ENCODE measurements at places on chromosomes 7 and 10.
A peak's percentile ranks its signal among the peaks of the same experiment; 100 is the strongest.

DNA sequence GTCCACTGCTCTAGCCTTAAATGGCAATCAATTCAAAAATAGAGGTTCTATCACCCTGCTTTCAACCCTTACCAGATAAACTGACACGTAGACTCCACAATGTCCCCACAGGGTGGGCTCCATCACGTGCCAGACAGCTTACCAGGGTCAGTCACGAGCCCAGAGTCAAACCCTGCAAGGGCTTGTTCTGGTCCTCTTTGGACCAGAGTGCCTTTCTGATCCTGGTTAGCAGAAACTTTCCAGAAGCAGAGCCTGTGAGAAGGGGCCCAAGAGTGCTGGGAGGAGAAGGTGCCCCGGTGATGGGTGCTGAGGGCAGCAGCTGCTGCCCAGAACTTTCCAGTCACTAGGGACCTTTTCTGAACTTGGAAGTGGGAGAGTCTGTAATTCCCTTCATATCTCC, 354 bp upstream of the GIMAP5 start:
- DNase-seq: no peak

- DNase-seq: no peak
These were observed 18.6 kb downstream of the C7orf33 start for GRCh38 chr7:148609045-148609725.

GRCh38 chr7:98398567-98399372, 2.1 kb downstream of the BAIAP2L1 start:
- DNase-seq: peak; percentile 22

- no peak for DNase-seq
These were observed 168.4 kb downstream of the SEMA3D start for GRCh38 chr7:85018498-85018897.

GRCh38 chr10:104036069-104036384, 49.7 kb downstream of the COL17A1 start:
- no peak for DNase-seq

- DNase-seq: no peak
These were observed 70.7 kb downstream of the MALSU1 start for GRCh38 chr7:23369695-23370404.

GRCh38 chr10:5524641-5525560, at the start of gene CALML3:
CALML3 (plus strand) TSS chr10:5524961; CDS start chr10:5525086, 125 bp downstream.
- DNase-seq: no peak

DNA sequence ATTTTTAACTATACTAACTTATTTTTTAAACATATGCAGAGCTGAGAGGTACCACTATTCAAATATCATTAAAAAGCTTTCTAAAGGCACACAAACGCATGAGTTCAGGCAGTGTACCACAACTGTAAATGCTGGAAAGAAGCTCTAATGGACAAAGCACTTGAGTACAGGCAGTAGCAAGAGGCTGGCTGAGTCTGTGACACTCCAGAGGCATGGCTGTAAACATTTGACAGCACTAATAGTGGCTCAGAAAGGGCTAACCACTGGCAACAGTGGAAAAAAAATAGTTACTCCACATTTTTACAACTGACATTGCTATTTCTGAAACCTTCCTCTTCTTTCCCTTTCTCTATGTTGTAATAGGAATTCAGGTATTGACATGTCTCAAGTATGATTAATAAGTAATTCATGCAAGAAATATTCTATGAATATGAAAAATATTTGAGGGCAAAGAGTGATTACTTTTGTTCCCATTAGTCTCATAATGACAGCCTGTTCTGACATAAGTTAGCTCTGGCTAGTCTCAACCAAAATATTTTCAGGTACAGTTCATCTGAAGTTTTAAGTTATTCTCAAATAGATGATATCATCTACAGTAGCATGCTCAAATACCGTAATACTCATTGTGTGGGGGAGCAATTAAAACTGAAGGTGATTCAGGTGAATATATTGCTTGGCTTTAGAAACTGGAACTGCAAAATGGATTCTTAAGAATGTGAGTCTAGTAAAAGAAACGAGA, 324.0 kb upstream of the POT1 start:
- DNase-seq: peak; percentile 29

DNA sequence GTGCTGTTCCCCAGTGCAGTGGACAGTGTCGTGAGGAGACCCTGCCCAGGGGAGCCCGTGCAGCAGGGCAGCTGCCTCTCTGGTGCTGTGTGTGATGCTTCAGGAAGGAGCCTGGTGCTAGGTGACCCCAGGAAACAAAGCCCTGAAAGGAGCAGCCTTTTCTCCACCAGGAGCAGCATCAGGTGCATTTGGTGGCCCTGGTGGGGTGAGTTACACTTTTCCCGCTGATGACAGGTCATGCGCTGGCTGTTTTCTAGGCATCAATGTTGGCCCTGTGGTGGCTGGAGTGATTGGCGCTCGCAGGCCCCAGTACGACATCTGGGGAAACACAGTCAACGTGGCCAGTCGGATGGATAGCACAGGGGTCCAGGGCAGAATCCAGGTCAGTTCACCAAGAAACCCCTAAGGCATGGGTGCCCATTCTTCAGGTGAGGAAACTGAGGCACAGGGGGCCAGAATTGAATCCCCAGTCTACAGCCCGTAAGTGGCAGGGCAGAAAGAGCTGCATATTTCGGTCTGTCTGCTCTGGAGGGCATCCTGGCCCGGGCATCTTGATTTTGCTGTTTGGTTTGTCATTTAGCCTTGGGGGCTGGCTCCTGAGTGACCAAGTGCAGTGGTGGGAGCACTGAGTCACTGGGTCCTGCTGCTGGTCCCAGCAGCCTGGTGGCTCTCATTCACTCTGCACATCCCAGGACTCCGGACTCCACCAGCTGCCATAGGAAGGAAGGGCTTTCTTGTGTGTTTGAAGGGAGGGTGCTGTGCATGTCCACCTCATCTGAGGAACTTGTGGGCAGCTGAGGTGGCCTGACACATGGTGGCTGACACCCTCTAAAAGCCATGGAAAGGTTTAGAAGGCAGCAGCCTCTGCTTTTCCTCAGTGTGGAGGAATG, 136.3 kb downstream of the ADCY1 start:
- no peak for DNase-seq

DNA sequence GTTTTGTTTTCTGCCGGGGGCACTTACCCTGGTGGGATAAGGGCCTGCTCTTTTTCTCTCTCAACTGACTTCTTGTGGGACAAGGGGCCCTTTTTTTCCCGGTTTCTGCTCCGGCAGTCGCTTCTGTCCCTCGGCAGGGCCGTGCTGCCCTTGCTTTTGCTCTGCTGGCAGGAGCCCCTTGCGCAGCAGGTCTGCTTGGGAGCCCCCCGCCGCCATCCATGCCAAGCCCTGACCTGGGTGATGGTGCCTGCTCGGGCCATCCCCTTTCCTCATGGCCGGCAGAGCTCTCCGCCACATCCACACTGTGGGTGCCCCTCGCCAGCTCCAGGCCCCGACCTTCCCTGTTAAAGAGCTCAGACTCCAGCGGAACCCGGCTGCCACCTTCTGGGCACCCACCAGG, 47.0 kb upstream of the ZNF32 start:
- no peak for DNase-seq

DNA sequence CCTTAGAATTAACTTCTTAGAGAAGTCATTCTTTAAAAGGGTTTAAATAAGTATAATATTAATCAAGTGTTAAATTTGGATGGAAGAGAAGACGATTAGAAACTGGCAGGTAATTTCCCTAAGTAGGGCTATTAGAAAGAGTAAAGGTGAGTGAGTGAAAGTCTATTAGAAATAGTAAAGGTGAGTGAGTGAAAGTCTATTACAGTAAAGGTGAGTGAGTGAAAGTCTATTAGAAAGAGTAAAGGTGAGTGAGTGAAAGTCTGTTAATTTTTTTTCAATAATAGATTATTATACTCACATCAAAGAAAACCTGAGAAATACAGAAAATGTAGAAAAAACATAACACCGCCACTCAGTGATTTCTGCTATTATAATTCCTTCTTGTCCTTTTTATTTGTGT, 10.8 kb upstream of the HBP1 start:
- DNase-seq: no peak

DNA sequence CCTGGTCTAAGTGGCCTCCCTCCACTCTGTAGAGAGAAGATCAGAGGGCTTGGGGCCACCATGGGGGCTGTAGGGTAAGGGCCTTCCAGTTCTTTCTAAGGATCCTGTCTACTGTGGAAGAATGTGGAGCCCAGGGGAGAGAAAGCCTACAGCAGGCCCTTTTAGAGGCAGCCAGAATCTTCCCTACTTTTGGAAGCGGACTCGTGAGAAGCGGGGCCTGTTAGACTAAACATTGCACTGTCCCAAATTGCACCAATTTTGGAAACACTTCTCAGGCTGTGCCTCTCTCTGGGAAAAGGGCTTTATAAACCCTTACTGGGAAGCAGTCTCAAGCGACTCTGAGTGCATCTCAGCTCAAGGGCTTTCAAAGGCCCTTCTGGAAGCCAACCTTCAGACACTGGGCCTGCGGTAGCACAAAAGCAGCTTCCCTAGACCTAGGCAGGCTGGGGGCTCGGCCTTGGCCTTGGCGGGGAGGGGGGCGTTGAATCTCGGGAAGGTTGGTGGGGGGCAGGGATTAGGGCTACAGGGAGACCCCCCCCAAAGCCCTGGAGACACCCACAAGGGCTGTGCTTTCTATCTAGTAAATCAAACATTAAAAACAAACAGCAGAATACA, 298.1 kb downstream of the GFRA1 start:
- no peak for DNase-seq

DNA sequence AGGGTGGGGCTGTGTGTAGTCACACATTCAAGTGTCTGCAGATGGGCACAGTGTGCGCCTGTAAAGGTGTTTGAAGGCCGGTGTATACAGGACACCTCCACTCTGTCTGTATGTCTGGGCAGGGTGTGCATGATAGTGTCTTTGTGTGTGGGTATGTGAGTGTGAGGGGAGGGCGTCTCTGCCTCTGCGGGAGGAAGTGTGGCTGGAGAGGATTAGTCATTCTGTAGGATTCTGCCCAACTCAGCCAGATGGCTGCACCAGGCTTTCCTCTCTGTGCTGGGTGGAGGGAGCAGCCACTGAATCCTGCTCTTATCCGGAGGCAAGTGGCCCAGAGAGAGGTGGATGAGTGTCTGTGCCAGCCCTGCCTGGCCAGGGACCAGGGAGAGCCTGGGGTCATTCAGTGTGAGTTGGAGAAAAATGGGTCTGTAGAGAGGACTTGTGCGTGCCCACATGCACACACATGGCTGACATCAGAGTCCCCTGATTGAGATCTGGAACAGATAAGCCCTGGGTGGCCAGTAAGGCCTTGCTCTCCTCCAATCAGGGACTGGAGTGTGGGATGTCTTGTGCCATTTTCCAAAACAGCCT, 1.7 kb downstream of the SFXN3 start:
- DNase-seq: peak; percentile 74

DNA sequence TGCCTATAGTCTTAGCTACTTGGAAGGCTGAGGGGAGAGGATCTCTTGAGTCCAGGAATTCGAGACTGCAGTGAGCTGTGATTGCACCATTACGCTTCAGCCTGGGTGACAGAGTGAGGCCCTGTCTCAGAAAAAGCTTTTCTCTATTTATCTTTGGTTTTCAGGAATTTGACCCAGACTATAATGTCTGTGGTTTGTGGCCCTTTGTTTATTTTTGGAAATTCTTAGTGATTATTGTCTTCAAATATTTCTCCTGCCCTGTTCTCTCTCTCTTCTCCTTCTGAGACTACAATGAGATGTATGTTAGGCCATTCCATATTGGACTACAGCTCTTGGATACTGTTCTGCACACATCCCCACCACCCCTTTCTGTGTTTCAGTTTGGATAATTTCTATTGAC, 4.7 kb downstream of the MUC12 start:
- peak; percentile 30 for DNase-seq

DNA sequence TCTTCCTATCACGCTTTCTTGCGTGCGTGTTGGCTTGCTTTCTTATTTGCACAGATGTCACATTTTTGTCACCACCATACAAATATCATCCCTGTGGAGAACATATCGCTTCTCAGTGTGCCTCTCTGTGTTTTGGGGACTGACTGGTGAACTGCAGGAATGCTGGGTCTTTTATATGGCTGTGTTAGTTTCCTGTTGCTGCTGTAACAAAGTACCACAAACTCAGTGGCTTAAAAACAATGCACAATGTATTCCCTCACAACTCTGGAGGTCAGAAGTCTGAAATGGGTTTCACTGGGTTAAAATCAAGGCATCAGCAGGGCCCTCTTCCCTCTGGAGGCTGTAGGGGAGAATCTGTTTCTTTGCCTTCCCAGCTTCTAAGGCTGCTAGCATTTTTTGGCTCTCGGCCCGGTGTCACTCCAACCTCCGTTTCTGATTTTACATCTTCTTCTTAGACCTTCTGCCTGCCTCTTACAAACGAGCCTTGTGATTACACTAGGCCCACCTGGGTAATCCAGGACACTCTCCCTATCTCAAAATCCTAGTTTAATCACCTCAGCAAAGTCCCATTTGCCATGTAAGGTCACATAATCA, 82.0 kb downstream of the LRMDA start:
- no peak for DNase-seq

- DNase-seq: no peak
These were observed 439 bp downstream of the RBP4 start for GRCh38 chr10:93600446-93601145.

DNA sequence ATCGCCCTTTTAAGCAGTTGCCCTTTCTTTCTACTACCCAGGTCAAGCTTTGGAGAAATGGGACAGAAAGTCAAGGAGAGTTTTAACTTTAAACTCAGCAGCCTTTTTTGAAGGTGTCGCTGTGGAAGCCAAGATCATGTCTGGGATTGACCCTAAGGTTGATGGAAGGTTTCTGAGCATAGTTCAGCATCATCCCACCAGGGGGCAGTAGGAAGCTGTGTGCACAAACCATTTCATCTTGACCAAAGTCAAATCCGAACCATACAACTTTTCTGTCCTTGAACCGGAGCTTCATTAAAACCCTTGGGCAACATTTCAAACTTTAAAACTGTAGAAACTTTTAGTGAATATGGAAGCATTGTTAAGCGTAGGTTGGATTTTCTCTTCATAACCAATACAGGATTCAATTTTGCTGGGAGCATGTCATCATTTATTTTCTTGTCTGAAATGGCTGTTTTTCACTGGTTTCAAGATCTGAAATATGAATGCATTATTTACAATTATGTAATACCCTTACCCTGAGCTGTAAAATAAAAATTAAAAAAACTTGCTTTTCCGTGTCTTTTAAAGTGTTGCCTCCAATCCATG, 214.4 kb upstream of the KIAA1217 start:
- peak; percentile 8 for DNase-seq

DNA sequence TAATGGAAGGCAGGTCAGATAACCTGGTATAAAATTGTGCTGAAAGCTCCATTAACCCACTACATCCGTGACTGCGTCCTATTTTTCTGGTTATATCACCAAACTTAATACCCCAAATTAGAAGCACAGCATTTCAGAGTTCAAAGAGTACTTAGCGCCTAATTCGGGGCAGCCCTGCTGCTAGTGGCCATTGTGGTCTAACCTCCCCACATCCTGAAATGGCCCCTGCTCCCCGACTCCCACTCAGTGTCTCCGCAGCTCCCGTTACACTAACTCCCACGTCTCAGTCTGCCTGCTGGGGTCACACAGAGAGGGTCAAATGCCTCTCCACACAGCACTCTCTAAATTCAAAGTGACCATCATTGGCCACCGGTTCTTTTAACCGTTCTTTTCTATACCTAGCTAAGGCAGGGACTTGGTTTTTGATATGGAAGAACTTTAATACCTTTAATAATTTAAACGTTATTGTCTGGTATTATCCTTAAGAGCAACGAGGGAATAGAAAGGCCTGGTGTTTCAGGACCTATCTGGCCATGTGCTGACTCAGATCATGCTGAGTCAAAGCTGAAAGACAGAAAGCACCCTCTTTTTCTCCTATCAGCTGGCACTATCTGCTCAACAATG, 117.1 kb downstream of the KMT2E start:
- DNase-seq: peak; percentile 27

- DNase-seq: no peak
These were observed 374.9 kb upstream of the CELF2 start for GRCh38 chr10:10642751-10643150.

- DNase-seq: no peak
These were observed 34.2 kb upstream of the ANK3 start for GRCh38 chr10:60423920-60424319.

- no peak for DNase-seq
These were observed 13.6 kb downstream of the PDLIM1 start for GRCh38 chr10:95277201-95277570.

Data from kidney glomerular epithelial cell (primary cell).